NCI-H2081 (cell line): ENCODE measurements at places on chromosomes 1 and 21.

GRCh38 chr1:45411510-45411899 lies 71.3 kb upstream of the MUTYH start:
- DNase-seq: peak; percentile 35

- no peak for DNase-seq
Measured at GRCh38 chr1:13450204-13450603, 40.0 kb downstream of the PRAMEF20 start.

- no peak for DNase-seq
Measured at GRCh38 chr1:219534991-219535390, 77.9 kb downstream of the ZC3H11B start.

DNA sequence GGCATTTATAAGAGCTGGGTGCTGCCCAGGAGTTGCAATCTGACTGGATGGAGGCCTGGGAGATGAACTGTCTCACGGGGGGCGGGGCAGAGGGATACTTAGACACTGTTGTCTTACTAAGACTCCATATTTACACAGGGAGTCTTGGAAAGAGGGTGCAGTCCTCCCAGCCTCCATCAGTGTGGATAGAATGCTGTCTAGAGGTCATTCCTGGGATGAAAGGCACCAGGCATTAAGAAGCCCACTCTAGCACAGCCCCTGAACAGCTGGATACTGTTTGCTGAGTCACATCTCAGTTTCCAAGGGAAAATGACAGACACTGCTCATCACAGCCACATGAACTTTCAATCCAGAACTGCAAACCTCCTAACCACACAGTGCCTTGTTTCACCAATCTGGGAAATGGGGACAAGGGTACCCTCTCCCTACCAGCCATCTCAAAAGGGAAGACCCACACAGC lies 43.3 kb downstream of the SSBP3 start:
- DNase-seq: no peak

- no peak for DNase-seq
Measured at GRCh38 chr1:198633675-198634121, 5.1 kb upstream of the PTPRC start.

DNA sequence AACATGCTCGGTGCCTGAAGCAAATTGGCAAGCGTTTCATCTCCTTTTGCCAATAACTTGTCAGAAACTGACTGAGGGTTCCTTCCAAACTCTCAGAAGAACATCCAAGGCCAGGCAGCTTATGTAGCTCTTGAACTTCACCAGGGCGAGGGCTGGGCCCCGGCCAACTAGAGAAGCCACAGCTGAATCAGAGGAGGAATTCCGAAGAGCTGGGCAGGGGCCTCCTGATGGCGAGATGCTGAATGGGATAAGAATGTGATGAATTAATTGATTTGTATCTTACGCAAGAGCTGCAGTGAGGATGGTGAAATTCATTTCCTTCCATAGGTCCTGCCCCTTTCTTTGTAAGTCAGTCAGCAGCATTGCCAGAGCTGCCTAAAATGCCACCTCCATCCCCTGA lies 345.8 kb downstream of the KIF26B start:
- DNase-seq: no peak

- no peak for DNase-seq
Measured at GRCh38 chr1:174726880-174727585, 272.7 kb upstream of the CACYBP start.

DNA sequence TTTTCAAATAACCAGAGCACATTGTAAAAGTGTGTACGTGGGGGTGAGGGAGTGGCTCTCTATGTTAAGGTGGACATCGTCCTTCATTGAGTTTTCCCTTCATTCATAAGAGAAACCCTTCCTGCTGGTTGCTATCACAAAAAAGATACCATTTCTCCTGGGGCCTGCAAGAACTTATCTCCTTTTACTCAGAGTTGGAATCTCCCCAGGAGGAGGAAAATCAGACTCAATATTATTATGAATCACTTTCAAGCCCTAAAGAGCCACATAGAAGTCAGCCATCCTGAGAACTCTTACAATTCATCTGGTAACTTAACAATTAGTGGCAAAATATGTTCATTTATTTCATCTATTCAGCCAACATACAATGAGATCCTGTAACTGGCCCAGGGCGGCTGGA lies 27.1 kb upstream of the TGFBR3 start:
- DNase-seq: no peak

GRCh38 chr1:158801396-158801795 lies 20.4 kb upstream of the OR6N2 start:
- no peak for DNase-seq

DNA sequence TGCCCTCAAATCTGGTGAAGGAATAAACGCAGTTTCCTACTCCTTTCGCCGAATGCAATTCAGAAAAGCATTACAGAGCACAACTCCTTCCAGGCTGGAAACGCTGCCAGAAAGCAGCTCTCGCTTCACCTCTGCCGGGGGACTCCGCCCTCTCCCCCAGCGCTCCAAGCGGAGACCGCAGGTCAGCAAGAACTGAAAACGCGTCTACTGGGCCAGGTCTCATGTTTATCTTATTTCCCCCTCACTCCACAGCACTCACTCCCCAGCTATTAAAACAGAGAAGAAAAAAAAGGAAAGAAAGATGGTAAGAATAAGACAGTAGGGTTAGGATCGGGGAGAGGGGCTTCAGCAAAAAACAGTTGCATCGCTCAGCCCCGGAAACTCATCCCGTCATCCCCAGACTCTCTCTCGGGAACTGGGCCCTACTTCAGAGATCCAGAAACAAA lies 833 bp upstream of the RCOR3 start:
- peak; percentile 84 for DNase-seq

DNA sequence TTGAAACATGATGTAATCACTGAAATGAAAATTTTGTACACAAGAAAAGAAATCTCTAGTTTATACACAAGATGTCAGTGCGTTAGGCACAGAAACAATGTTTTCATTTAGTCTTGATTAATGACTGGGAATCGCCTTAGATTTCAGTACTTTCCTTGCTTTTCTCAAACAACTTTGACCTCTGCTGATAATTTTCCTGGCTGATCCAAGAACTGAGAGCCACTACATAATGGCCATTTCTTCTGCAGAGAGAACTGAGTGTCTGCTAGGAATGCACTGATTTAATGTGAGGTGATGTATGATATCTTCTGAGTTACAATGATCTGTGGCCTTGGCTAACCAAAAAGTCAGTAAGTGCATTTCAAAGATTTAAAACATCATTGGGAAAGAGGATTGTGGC lies 308.1 kb downstream of the CTH start:
- no peak for DNase-seq

- DNase-seq: no peak
Measured at GRCh38 chr1:29893046-29893723, 656.9 kb downstream of the PTPRU start.
